CD4-positive, alpha-beta memory T cell (primary cell): ENCODE measurements at places on chromosomes 1 and 21. TPM values are rescaled to one million over a fixed set of nuclear protein-coding genes. Genes with fewer than 3 reads are reported as not detected.

DNA sequence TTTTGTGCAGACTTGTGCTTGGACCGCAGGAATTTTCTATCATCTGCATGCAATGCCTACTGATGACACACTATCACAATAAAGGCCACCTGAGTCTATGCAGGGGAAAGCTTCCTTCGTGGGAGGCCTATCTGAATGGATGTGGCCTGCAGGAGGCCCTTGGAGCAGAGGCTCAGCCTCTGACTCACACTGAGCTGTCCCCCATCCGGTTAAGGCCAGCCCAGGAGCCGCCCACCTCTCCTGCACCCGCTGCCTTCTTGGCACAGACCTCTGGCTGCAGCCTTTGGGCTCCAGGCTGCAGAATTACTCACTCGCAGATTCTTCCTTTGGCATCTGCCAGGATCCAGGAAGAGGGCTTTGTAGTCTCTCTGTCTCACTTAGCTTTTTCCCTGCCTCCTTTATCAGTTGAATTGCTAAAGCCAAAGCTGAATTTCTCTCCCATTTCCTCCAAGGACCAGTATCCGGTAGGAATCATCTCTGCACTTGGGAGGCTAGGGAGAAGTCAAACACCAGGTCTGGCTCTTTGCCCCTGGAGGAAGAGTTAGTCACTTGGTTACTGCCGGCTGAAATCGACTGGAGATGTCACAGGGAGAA, 65.1 kb upstream of the JUN start:
- H3K27me3 ChIP-seq, result no peaks in the 10 kb centered on the region
- H3K4me1 ChIP-seq, result no peaks in the 10 kb centered on the region
- no peaks in the 10 kb centered on the region for H3K36me3 ChIP-seq
- no peak overlapping the region for H3K4me3 ChIP-seq
- no peak overlapping the region for H3K27ac ChIP-seq

Gene MEF2D
- total RNA-seq, result 69.6 TPM

DNA sequence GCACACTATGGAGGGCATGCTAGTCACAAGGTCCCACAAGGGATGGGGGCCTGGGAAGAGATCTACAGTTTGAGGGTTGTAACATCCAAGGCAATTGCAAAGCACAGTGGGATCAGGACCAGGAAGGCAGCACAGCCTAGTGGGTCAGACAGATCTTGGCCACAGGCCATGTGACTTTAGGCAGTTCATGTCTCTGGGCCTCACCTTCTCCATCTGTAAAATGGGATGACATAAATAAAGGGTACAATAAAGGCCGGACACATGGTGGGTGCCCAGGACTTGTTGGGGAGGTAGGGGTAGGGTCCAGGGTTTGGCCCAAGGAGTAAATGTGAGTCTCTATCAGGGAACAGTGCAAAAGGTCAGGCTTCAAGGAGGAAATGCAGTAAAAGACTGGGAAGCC, 18.1 kb upstream of the IGSF21 start:
- H3K36me3 ChIP-seq, result no peaks in the 10 kb centered on the region
- peaks cover 4% of the 10 kb centered on the region for H3K27me3 ChIP-seq
- no peaks in the 10 kb centered on the region for H3K4me1 ChIP-seq
- no peak overlapping the region for H3K4me3 ChIP-seq
- no peak overlapping the region for H3K27ac ChIP-seq

GRCh38 chr1:112904831-112905261, 51.1 kb downstream of the SLC16A1 start:
- H3K27me3 ChIP-seq, result no peaks in the 10 kb centered on the region
- DNase-seq, result no peak
- H3K36me3 ChIP-seq, result no peaks in the 10 kb centered on the region
- no peak overlapping the region for H3K4me3 ChIP-seq
- no peak overlapping the region for H3K27ac ChIP-seq

GRCh38 chr1:157450106-157450505, 102.2 kb downstream of the FCRL5 start:
- H3K36me3 ChIP-seq, result no peaks in the 10 kb centered on the region
- H3K27ac ChIP-seq, result no peak overlapping the region
- no peaks in the 10 kb centered on the region for H3K27me3 ChIP-seq
- H3K4me3 ChIP-seq, result no peak overlapping the region
- DNase-seq, result no peak
- H3K4me1 ChIP-seq, result no peaks in the 10 kb centered on the region

DNA sequence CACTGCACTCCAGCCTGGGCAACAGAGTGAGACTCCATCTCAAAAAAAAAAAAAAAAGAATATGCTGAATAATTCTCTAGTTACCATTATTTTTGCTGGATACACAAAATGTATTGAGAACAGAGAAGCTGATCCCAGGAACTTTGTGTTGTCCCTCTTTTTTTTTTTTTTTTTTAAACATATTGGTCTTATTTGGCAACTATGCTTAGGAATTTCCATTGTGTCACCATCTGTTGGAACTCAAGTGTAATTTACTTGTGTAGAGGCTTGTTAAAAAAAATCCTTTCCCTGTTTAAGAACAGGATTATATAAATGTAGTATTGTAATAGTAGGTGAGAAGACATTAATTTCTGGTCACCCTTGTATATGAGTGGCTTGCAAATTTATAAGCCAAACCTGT, 28.6 kb downstream of the CAMSAP2 start:
- no peaks in the 10 kb centered on the region for H3K4me1 ChIP-seq
- H3K27ac ChIP-seq, result no peak overlapping the region
- no peaks in the 10 kb centered on the region for H3K27me3 ChIP-seq
- no peaks in the 10 kb centered on the region for H3K36me3 ChIP-seq
- no peak for DNase-seq
- no peak overlapping the region for H3K4me3 ChIP-seq

Gene CD5L
- total RNA-seq, result not detected

GRCh38 chr1:215220346-215220745, 137.8 kb downstream of the KCNK2 start:
- no peaks in the 10 kb centered on the region for H3K4me1 ChIP-seq
- no peak overlapping the region for H3K27ac ChIP-seq
- no peak overlapping the region for H3K4me3 ChIP-seq
- H3K27me3 ChIP-seq, result no peaks in the 10 kb centered on the region
- no peaks in the 10 kb centered on the region for H3K36me3 ChIP-seq
- no peak for DNase-seq

DNA sequence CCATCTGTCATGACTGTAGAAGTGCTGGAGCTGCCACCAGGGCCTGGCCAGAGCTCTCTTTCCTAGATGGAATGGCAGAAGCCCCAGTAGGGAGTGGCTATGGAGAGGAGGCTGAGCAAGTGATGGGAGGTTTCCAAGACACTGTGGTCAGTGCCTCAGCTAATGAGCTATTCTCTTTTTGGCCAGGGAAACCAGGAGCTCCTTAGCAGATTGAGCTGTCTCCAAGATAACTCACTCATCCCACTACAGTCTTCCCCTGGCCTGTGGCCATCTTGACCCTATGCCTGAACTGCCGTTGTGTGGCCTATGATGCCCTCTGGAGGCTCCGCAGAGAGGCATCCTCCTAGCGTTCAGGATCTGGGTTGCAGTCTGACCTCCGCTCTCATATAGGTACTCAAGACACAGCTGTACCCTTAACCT, 60.5 kb downstream of the ERI3 start:
- no peaks in the 10 kb centered on the region for H3K27me3 ChIP-seq
- no peak overlapping the region for H3K4me3 ChIP-seq
- H3K36me3 ChIP-seq, result peaks cover 31% of the 10 kb centered on the region

Gene PTGS2
- total RNA-seq, result not detected

DNA sequence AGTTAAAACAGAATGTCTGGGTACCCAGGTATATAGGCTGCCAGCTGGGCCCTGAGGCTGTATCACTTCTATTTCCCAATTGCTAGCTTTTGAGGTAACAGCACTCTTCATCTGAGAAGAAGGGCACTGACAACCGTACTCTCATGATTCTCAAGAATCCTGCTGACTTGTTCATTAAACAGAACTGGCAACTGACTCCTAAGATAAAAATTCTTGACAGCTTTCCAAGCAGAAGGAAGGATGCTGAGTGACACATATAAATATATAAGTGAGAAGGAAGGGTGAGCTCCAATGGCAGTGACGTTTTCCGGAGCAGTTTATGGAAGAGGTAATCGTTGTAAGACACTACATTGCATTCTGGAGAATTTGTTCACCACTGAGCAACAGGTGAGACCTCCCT, 48.1 kb upstream of the NRIP1 start:
- DNase-seq, result no peak
- no peaks in the 10 kb centered on the region for H3K4me1 ChIP-seq
- no peaks in the 10 kb centered on the region for H3K36me3 ChIP-seq
- no peak overlapping the region for H3K27ac ChIP-seq

DNA sequence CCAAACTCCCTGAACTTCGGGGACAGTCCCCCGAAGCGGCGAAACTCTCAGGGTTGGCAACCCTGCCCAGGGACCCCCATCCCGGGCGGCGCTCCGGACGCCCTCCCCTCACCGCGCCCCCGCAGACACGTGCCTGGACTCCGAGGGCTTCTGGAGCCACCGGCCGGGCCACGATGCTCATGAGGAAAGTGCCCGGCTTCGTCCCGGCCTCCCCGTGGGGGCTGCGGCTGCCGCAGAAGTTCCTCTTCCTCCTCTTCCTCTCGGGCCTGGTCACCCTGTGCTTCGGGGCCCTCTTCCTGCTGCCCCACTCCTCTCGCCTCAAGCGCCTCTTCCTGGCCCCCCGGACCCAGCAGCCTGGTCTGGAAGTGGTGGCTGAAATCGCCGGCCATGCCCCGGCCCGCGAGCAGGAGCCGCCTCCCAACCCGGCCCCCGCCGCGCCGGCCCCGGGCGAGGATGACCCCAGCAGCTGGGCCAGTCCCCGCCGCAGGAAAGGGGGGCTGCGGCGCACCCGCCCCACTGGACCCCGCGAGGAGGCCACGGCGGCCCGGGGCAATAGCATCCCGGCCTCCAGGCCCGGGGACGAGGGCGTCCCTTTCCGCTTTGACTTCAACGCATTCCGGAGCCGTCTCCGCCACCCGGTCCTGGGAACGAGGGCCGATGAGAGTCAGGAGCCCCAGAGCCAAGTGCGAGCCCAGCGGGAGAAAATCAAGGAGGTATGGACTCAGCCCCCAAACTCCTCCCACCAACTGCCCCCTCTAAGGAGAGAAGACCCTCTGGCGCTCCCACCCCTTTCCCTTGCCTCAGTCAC, 1.2 kb downstream of the MAN1C1 start:
- no peak for DNase-seq
- H3K4me1 ChIP-seq, result peaks cover 73% of the 10 kb centered on the region
- no peaks in the 10 kb centered on the region for H3K27me3 ChIP-seq
- H3K27ac ChIP-seq, result peak overlapping the region; percentile 61
- no peaks in the 10 kb centered on the region for H3K36me3 ChIP-seq

- no peaks in the 10 kb centered on the region for H3K27me3 ChIP-seq
- no peak overlapping the region for H3K4me3 ChIP-seq
- DNase-seq, result no peak
- no peaks in the 10 kb centered on the region for H3K36me3 ChIP-seq
Observed at GRCh38 chr1:192399161-192399560, 82.4 kb downstream of the RGS21 start.

DNA sequence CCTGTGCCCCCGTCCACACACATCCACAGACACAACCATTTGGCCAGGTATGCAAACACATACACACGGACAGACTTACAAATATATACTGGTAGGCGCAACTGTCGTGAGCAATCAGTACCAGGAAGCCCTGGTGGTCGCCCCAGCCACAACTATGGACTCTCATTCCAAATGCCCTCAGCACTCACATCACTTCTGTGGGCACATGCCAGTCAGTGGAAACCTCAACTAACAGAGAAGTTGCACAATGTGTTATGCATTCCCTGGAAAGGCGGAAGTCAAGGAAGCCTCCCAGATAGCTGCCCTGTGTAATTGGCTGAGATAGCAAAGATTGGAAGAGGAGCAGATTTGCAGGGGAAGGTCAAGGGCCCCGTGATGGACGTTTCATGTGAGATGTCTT, 1.4 kb upstream of the HEYL start:
- no peak overlapping the region for H3K27ac ChIP-seq
- DNase-seq, result no peak
- no peaks in the 10 kb centered on the region for H3K36me3 ChIP-seq
- peaks cover 5% of the 10 kb centered on the region for H3K4me1 ChIP-seq

Gene C8B
- not detected for total RNA-seq

- H3K36me3 ChIP-seq, result no peaks in the 10 kb centered on the region
- no peak overlapping the region for H3K27ac ChIP-seq
- H3K4me1 ChIP-seq, result no peaks in the 10 kb centered on the region
- H3K27me3 ChIP-seq, result no peaks in the 10 kb centered on the region
- H3K4me3 ChIP-seq, result no peak overlapping the region
Observed at GRCh38 chr1:60841116-60842046, 241.0 kb upstream of the NFIA start.

DNA sequence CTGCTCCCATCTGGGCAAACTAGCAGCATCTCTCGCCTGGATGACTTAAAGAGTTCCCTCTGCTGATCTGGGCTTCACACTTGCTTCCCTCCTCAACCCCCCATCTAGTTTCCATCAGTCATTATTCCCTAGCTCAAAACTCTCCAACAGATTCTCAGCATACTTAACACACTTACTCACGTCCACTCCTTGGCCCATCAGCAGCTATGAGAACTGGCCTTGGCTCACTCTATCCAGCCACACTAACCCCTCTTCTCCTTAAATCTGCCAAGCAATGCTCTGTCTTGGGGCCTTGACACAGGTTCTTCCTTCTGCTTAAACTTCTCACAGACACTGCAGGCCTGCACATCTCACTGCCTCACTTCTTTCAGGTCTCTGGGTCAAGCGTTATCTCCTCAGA, 41.6 kb downstream of the GNG12 start:
- no peaks in the 10 kb centered on the region for H3K27me3 ChIP-seq
- H3K36me3 ChIP-seq, result no peaks in the 10 kb centered on the region
- no peak for DNase-seq
- no peaks in the 10 kb centered on the region for H3K4me1 ChIP-seq
- H3K27ac ChIP-seq, result no peak overlapping the region
